ENCODE measurements at places on chromosomes 2 and 18.

DNA sequence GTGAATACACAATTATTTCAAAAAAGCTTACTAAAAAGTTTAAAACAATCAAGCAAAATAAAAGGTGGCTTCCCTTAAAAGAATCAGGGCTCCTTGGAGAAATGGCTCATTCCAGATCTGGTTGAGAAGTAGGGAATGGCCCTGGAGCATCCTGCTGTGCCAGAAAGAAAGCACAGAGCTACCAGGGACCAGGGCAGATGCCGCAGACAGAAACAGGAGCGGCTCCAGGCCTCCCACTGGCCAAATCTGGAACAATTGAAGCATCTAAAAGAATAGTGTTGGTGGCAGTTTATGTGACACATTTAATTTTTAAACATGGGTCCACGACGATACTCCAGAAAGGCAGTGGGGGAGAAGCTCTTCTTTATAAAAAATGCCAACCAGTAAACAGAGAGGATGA, 75.5 kb downstream of the GBX2 start:
- no peak for DNase-seq

GRCh38 chr18:79790996-79791972, 6.5 kb upstream of the KCNG2 start:
- no peak for DNase-seq

- no peak for DNase-seq
These were observed at the start of gene TDRD15 for GRCh38 chr2:21123473-21124393. TDRD15 (plus strand) TSS chr2:21123968; CDS start chr2:21137468, 13,500 bp downstream.

DNA sequence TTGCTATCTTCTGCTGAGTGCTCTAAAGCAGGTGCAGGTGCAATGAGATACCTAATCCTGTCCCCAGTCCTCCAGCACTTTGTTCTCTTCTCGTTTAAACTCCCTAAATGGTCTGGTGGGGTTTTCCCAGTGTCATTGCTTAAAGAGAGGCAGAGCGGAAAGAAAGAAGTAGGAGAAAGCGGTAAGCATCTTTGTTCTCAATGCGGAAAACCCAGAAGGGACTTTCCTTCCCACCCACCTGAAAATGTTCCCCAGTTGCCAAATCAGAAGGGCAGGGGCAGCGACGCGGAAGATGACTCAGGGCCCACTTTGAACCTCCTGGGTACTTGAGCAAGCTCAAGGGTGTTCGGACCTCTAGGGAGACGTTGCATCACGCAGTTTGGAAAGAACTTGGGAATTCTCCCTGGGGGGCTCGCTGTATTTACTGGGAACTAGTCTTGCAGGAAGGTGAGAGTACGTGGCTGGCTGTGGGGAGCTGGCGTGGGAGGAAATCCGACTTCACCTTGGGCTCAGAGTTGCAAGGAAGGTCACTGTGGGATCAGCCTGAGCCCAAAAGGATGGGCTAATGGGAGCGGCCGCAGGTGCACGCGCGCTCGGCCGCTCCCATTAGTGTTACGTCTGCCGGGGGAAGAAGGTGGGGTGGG, 589 bp upstream of the SGPP2 start:
- no peak for DNase-seq

DNA sequence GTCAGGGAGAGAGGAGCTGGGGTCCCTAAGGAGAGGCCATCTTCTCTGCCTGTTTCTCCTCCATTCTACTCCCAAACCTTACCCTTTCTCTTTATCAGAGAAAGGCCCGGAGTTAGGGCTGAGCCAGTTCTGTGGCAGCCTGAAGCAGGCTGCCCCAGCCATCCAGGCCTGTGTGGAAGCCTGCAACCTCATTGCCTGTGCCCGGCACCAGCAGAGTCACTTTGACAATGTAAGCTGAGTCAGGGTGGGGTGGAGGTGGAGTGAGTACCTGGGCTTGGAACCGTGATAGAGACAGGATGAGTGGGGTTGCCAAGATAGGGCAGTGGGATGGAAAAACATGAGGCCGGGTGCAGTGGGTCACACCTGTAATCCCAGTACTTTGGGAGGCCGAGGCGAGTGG, 5.2 kb downstream of the CHRNG start:
- no peak for DNase-seq

- DNase-seq: no peak
These were observed 177.9 kb upstream of the ARL4C start for GRCh38 chr2:234674781-234675201.

GRCh38 chr2:229634601-229635370, 79.6 kb downstream of the DNER start:
- no peak for DNase-seq

DNA sequence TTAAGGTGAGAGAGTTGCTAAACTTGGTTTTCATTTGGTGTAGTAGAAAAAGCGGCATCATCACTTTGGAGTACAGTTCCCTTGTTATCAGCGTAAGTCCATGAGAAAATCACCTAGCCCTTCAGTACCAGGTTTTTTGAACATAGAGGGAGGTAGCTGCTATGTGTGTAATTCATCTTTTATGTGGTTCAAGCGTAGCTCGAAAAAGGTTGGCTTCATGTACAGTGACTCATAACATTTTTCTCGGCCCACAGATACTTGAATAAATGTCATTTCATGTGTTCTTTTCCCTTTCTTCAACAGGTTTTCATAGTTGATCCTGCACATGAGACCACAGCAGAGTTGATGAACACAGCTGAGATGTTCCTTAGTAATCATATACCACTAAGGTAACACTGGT, 43.6 kb downstream of the UGGT1 start:
- no peak for DNase-seq

GRCh38 chr2:236894791-236895190, 190.9 kb upstream of the COPS8 start:
- no peak for DNase-seq

- DNase-seq: peak; percentile 71
These were observed 4.4 kb upstream of the RMC1 start for GRCh38 chr18:23498877-23499276.

- DNase-seq: no peak
These were observed 66.6 kb downstream of the EFEMP1 start for GRCh38 chr2:55856936-55857335.

Data from NCI-H1436 (cell line).